Naive B cell (primary cell): ENCODE measurements at places on chromosomes 13 and 19.

GRCh38 chr13:28584873-28585381, 74.0 kb upstream of the POMP start:
- DNase-seq = no peak

DNA sequence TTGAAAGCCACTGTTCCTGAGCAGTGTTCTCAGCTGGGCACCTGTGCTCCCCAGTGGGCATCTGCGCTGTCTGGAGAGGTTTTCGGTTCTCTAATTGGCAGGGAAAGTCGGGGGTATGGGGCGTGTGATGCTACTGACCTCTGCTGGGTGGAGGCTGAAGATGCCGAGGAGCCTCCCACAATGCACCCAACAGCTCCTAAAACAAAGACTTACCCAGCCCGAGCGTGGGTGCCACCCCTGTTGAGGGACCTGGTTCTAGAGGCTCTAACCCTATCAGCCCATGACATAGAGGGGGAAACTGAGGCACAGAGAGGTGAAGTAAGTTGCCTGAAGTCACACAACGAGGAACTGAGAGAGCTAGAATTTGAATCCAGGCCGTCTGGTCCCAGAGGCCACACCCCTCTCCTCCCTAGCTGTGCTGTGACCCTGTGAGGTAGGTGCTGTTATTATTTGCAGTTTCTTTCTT, 2.3 kb downstream of the SPACA4 start:
- DNase-seq = peak; percentile 65

GRCh38 chr19:1840541-1841115, 7.7 kb downstream of the REXO1 start:
- no peak for DNase-seq

GRCh38 chr13:58318495-58319167, 687.1 kb downstream of the PCDH17 start:
- DNase-seq = no peak

- no peak for DNase-seq
Measured at GRCh38 chr13:59479629-59480028, 684.1 kb downstream of the DIAPH3 start.
